ENCODE measurements at places on chromosomes 3 and 15. TPM values are rescaled to one million over a fixed set of nuclear protein-coding genes. Genes with fewer than 3 reads are reported as not detected.

DNA sequence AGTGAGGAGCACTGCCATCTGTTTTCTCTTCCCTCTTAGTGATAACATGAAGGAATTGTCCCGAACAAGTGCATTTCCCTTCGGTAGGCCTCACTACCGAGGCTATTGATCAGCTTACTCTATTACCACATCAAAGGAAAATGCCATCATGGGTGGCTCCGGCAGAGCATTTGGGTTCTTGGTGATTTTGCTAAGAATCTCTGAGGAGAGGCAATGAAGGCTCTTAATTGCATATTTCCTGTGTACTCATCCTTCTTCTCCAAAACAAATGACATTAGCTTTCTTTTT is 35.3 kb downstream of the CHRD start:
- peaks cover 2% of the 10 kb centered on the region for H3K27me3 ChIP-seq
- no peak for DNase-seq
- no peaks in the 10 kb centered on the region for H3K36me3 ChIP-seq
- no peak overlapping the region for H3K4me3 ChIP-seq
- no peaks in the 10 kb centered on the region for H3K4me1 ChIP-seq
- no peak overlapping the region for H3K27ac ChIP-seq

Gene STRIT1
- not detected for total RNA-seq

DNA sequence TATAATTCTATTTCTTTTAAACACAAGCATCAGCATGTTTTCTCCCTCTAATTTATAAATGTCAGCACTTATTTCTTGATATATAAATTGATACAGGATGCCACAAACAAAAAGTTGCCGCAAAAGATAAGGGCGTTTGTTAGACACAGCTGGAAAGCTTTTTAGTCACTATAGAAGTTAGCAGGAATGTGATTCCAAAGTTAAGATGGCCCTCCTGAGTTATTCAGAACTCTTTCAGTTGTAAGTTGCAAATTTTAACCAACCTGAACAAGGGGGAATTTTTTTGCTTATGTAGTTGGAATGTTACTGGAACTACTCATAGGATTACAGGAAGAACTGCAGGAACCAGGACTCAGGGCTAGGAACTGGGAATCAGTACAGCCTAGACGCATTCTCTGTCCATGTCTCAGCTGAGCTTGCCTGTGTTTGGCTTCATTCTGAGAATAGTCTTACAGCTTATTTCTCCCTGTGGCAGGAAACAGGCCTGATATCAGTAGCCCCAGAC is 166.3 kb downstream of the VGLL4 start:
- no peaks in the 10 kb centered on the region for H3K27me3 ChIP-seq
- H3K4me1 ChIP-seq = peaks cover 3% of the 10 kb centered on the region
- H3K36me3 ChIP-seq = no peaks in the 10 kb centered on the region
- DNase-seq = no peak

GRCh38 chr15:37483779-37484178 is 383.4 kb upstream of the MEIS2 start:
- no peaks in the 10 kb centered on the region for H3K4me1 ChIP-seq
- DNase-seq = no peak
- no peak overlapping the region for H3K4me3 ChIP-seq
- H3K27me3 ChIP-seq = no peaks in the 10 kb centered on the region
- H3K27ac ChIP-seq = no peak overlapping the region

DNA sequence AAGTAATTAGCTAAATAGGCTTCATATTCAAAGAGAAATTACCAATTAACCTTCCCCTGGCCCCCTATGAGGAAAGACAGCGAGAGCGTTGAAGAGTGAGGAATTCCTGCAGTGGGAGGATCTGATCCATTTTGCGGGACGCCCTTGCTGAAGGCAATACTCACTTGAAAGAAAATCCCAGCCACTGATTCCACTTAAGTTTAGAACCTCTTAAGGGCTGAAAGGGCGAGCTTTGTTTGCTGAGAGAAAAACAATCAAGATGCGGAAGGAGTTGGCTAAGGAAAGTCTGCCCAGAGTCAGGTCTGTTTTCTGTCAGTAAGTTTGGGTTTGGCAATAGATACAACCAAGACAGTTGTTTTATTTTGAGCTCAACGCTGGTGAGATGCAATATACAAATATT is 102.8 kb upstream of the GBE1 start:
- H3K4me3 ChIP-seq = no peak overlapping the region
- H3K27ac ChIP-seq = no peak overlapping the region
- no peaks in the 10 kb centered on the region for H3K36me3 ChIP-seq
- no peaks in the 10 kb centered on the region for H3K4me1 ChIP-seq

DNA sequence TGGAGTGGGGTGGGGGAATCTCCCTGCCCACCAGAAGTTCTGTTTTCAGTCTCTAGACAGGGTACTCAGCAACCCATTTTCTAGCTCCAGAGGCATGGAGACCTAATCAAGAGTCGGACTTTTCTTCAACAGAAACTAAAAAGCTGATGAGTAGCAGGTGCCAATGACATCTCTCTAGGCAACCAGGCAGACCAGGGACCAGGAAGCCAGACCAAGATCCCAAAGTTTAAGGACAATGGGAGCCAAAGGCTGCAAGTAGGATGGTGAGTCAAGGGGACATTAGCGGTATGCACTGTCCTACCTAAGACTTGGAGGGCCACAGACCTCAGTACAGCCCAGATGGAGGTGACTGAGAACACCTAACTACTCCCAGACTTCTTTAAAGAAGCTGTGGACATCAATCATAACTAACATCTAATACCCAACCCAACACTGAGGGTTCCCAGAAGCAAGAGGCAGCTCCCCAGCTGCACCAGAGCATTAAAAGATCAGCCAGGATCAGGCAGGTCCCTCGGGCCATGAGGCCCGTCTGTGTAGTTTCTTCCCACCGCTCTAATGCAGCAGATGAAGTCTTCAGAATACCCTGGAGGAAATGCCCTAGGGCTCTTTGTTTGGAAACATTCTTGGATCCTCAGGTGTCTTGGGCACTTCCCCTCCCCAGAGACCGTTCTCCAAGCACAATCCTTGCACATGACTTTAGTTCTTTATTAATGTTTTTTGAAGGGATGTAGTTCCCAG is 979 bp downstream of the CCDC71 start:
- DNase-seq = no peak
- peak overlapping the region; percentile 92 for H3K27ac ChIP-seq

- peaks cover 13% of the 10 kb centered on the region for H3K27me3 ChIP-seq
- peak; percentile 91 for DNase-seq
- H3K27ac ChIP-seq = no peak overlapping the region
Measured at GRCh38 chr15:63466378-63467192, 37.8 kb upstream of the USP3 start.

DNA sequence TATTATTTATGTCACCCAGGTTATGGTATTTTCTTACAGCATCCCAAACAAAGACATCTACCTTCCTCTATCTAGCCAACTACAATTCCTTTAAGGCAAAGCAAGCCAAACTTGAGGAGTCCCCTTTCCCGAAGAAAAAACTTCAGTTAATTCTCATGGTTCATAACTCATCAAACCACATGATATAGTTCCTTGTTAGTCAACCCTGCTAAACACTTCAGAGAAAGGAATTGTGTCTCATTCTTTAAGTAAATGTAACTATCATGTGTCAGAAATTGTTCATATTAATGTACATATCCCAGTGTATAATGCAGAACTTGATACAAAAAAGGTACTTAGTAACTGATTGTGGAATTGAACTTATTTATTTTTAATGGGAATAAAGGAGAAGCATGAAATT is 44.4 kb downstream of the ST3GAL6 start:
- no peak overlapping the region for H3K4me3 ChIP-seq
- peaks cover 4% of the 10 kb centered on the region for H3K4me1 ChIP-seq
- no peaks in the 10 kb centered on the region for H3K27me3 ChIP-seq
- H3K36me3 ChIP-seq = no peaks in the 10 kb centered on the region
- no peak for DNase-seq
- H3K27ac ChIP-seq = no peak overlapping the region

GRCh38 chr3:192861972-192862371 is 55.7 kb downstream of the MB21D2 start:
- peak; percentile 70 for DNase-seq
- H3K36me3 ChIP-seq = peaks cover 13% of the 10 kb centered on the region
- H3K4me3 ChIP-seq = peak overlapping the region; percentile 44
- no peak overlapping the region for H3K27ac ChIP-seq

Gene SAMD7
- total RNA-seq = not detected

DNA sequence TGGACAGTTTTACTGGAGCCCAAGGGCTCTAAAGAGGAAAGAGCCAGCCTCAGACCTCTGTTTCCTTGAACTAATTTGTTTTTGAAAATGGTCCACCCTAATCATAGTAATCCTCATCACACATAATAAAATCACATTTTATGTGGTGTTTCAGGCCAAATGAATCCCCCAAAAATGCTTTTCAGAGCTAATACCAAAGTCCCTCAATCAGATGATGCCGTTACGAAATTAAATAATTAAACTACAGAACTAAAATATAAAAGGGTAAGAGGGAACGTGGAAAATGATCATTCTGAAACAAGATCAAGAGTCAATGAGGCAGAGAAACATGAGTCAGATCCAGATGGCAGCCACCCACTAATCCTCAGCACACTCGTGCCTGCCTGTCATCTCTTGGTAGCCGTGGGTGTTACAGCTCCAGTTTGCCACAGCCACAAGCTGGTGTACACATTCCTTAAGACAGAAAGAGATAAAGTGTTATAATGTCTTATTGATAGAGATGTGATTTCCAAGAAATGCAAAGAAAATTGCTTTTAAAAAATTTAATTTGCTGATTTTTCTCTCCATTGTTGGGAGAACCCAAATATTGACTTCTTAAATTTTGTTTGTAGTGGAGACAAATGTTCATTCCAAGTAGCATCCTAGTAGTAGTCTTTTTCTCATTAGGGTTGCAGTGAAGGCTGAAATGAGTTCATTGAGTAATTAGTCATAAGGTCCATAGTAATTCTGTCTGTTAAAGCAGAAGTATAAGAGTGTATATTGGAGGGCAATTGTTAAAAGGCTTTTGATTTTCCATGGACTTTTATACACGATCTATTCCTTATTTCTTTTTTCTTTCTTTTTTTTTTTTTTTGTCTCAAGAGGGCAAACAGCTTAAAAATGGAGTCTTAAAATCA is 104.2 kb downstream of the AGBL1 start:
- peaks cover 14% of the 10 kb centered on the region for H3K27me3 ChIP-seq
- H3K27ac ChIP-seq = no peak overlapping the region
- H3K36me3 ChIP-seq = no peaks in the 10 kb centered on the region

Gene RLBP1
- not detected for total RNA-seq

DNA sequence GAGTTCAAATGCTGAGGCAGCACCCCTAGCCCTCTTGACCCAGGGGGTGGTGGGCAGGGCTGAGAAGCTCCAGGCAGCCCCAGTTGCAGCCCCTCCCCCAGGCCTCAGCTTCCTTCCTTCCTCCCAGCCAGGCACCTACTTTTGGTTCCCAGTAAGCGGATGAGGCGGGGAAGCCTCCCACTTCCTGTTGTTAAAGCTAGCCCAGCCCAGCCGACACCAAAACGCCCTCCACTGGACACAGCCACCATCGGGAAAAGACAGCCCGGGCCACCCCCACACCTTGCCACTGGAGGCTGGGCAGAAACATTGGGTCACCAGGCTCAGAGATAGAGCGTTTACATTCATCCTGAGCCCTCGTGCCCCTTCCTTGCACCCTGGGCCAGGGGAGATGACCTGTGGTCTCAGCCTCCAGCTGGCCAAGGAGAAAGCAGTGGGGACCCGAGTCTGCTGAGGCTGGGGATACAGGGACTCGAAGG is 3.5 kb downstream of the DUSP7 start:
- peak overlapping the region; percentile 93 for H3K27ac ChIP-seq
- peaks cover 46% of the 10 kb centered on the region for H3K36me3 ChIP-seq
- H3K4me1 ChIP-seq = peaks cover 47% of the 10 kb centered on the region
- DNase-seq = peak; percentile 89
- no peaks in the 10 kb centered on the region for H3K27me3 ChIP-seq

Gene ZPLD1
- not detected for total RNA-seq

- H3K36me3 ChIP-seq = peaks cover 64% of the 10 kb centered on the region
- no peak overlapping the region for H3K4me3 ChIP-seq
- no peak for DNase-seq
- no peaks in the 10 kb centered on the region for H3K27me3 ChIP-seq
- no peaks in the 10 kb centered on the region for H3K4me1 ChIP-seq
Measured at GRCh38 chr15:40011303-40011702, 27.7 kb downstream of the SRP14 start.

Gene DNAJA4
- total RNA-seq = 75.9 TPM

DNA sequence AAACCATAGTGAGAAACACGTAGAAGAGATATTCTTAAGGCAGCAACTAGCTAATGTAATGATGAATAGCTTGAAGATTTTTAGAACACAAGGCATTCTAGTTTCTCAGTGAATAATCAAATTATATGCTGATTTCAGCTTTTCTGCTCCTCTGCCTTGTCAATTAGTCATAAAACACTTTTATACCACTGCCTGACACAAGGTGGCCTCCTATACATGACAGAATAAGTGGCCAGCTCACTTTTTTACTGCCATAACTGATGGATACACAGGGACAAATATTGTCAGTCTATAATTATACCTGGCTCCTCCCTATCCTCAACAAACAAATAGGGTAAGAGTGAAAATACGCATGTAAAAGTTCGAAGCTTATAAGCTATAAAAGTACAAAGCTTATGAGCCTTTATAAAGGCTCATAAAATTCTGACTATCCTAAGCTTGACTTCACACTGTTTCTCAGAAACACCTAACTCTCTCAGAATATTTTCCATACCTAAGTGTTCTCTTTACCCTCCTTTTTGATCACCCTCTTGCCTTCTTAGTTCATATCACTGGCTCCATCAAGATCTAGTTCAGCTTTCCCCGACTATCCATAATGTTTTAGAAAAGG is 81.6 kb downstream of the HERC1 start:
- no peaks in the 10 kb centered on the region for H3K27me3 ChIP-seq
- peaks cover 21% of the 10 kb centered on the region for H3K36me3 ChIP-seq
- H3K27ac ChIP-seq = peak overlapping the region; percentile 44
- H3K4me1 ChIP-seq = peaks cover 8% of the 10 kb centered on the region
- H3K4me3 ChIP-seq = no peak overlapping the region

Gene RYK
- 19.9 TPM for total RNA-seq

GRCh38 chr3:196662033-196662432 is 22.5 kb downstream of the NRROS start:
- H3K27me3 ChIP-seq = no peaks in the 10 kb centered on the region
- no peak overlapping the region for H3K4me3 ChIP-seq
- peaks cover 23% of the 10 kb centered on the region for H3K36me3 ChIP-seq
- peaks cover 2% of the 10 kb centered on the region for H3K4me1 ChIP-seq
- no peak for DNase-seq
